M059J (cell line): ENCODE measurements at places on chromosomes 1 and 21. TPM values are rescaled to one million over a fixed set of nuclear protein-coding genes. Genes with fewer than 3 reads are reported as not detected.

The KCNA2 gene
- not detected in 2 replicates for total RNA-seq

The PRAMEF11 gene
- total RNA-seq = not detected in 2 replicates

The LORICRIN gene
- total RNA-seq = not detected in 2 replicates

The LRRC38 gene
- 0.15 and 0.37 TPM in 2 replicates for total RNA-seq

The TP73 gene
- total RNA-seq = 0.42 and 0.91 TPM in 2 replicates

The KRTAP21-2 gene
- not detected in 2 replicates for total RNA-seq

The LEMD1 gene
- not detected in 2 replicates for total RNA-seq

The EVA1C gene
- total RNA-seq = 8.1 and 10.4 TPM in 2 replicates

The PTGFR gene
- total RNA-seq = 36.2 and 51.0 TPM in 2 replicates

The KCNA3 gene
- not detected in 2 replicates for total RNA-seq

The TCHHL1 gene
- not detected in 2 replicates for total RNA-seq

The PIGM gene
- 3.4 and 4.0 TPM in 2 replicates for total RNA-seq

The CEPT1 gene
- total RNA-seq = 37.7 and 49.1 TPM in 2 replicates

The CYP4A22 gene
- not detected in 2 replicates for total RNA-seq

The ZNF593OS gene
- total RNA-seq = not detected in 2 replicates

The TAS1R1 gene
- 0.27 TPM in 1 of 2 replicates, not detected in the other for total RNA-seq

The SV2A gene
- 13.1 and 20.5 TPM in 2 replicates for total RNA-seq

The NUDT17 gene
- total RNA-seq = 3.1 and 3.2 TPM in 2 replicates

The TSTD1 gene
- total RNA-seq = 0.27 and 0.44 TPM in 2 replicates

The ACTL8 gene
- total RNA-seq = 0.07 and 0.39 TPM in 2 replicates
